MV-4-11 (cell line): ENCODE measurements at places on chromosomes 4 and X.

DNA sequence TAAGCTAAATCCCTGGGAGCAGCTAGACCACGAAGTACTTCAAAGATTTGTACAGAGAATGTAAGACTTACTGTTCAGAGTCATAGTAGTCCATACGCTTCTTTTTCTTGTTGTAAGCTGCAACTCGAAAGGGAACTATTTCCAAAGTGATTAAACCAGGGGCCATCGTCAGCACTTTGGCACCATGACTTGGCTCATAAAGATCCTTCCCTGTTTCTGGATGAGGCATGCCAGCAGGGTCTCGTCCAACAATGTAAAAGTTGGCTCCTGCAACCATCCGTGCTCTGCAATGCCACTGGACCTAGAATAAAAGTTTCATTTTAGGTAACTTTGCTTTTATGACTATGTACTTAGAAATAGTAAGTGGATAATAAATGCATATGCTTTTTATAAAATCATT, 88.5 kb downstream of the PAPSS1 start:
- peak; percentile 1 for DNase-seq

GRCh38 chrX:154004315-154004714, 15.4 kb downstream of the IRAK1 start:
- no peak for DNase-seq

DNA sequence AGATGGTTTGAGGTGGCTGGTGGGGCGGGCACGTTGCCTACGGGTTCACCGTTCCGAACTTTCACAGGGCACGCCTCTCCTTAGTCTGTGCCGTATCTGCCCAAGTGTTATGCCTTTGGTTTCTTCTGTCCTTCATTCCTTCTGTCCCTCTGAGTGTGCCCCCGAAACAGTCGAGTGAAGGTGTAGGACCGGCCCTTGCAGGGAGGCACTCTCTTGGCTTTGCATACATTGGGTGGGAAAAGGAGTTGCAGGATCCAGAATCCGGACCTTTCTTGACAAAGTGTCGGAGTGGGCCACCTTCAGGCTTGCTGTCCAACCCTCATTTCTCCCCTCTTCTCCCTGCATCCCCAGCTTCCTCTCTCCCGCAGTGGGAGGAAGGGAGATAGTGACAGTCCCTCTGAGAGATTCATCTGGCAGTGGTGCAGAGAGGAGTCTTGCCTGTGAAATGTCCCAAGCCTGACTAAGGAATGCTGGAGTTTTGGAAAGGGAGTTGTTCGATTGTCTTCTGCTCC, 569 bp downstream of the ARFIP1 start:
- DNase-seq, result no peak

DNA sequence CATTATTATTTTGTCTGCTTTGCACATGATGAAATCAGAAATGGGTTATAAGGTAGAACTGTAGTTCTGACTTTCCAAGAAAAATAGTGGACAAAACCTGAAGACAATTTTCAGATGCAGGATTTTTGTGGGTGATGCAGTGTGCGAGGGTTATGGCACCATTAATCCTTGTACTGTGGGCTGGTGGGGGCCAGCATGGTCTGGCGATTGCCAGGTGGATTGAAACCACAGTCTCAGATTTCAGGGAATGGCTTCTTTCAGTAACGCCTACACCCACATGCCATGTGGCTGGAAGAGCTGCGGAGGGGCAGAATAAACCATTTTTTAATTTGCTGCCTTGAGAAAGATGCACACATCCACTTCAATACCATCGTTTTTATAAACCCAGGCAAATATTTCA, 150.5 kb downstream of the ARSF start:
- DNase-seq, result no peak

GRCh38 chr4:8308144-8308543, 38.6 kb downstream of the HTRA3 start:
- no peak for DNase-seq

DNA sequence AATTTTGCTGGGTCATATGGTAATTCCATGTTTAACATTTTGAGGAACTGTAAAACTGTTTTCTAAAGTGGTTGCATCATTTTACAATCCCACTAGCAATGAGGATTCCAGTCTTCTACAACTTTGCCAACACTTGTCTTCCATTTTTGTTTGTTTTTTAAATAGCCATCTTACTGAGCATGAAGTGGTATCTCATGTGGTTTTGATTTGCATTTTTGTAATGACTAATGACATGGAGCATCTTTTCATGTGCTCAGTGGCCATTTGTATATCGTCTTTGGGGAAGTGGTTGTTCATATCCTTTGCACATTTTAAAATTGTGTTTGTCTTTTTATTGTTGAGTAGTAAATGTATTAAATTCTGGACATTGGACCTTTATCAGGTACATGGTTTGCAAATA, 94.7 kb downstream of the TMEM131L start:
- DNase-seq, result peak; percentile 75

DNA sequence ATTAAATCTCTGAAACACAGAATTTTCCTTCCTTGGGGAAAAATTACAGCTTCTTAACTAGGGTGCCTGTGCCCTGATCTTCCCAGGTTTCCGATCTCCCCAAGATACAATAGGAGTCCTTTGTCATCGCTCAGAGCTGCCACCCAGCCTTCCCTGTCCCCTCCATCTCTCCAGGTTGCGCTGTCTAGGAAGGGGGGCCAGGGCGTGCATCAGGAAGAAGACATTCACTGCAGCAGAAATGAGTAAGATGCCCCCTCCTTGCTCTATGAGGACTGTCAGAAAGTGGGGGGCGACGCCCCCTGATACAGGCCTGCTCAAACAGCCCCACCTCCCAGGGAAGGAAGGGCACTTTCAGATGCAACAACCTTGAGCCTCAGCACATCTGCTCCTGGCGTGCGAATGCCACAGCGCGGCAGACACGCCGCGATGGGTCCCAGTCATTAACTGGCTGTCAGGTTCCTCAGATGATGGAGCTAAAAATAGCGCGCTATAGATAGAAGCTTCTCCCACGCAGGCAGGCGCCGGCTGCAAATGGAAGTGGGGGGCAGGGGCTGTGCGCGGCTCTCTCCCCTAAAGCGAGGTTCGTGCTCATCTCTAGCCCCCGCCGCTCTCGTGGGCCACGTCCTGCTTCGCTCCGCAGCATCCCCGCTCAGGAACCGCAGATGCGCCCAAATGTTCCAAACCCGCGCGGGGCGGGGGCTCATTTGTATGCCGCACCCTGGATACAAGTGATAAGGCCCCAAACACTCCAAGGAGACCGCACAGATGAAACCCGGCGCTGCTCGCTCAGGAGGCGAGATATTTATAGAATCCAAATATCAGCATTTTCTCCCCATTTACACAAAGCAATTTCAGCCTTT, 57.6 kb upstream of the LGI2 start:
- DNase-seq, result peak; percentile 62
